Activated CD8-positive, alpha-beta memory T cell treated with anti-CD3 and anti-CD28 coated beads for 1 hour (primary cell): ENCODE measurements at places on chromosomes 7 and 10.

DNA sequence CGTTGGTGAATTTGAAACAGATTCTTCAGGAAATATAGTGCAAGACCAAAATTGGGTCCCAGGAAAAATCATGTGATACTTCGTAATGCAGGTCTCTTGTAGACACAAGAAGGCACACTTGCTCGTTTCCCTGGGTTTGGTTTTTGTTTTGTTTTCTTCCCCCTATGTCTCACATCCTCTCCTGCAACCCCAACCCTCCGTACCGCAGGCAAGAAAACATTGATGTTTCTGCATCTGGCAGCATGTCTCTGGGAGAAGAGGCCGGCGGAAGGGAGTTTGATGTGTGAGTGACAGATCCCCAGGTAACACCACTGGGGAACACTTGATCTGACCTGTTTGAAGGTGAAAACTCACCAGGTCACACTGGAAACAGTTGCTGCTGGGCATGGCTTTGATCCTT lies 718.5 kb downstream of the AUTS2 start:
- no peak for DNase-seq

DNA sequence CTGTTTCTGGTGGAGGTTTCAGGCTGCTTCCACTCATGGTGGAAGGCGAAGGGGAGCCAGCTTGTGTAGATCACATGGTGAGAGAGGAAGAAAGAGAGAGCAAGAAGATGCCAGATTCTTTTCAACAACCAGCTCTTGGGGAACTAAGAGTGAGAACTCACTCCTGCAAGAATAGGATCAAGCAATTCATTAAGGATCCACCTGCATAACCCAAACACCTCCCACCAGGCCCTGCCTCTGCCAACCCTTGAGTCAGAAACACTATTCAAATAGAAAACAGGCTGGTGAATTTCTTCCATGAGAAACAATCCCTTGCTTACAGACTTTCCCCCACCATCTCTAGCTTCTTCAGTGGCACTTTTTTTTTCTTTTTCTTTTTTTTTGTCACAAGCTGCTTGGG lies 317.2 kb downstream of the GPR158 start:
- no peak for DNase-seq

- DNase-seq, result no peak
These were observed 2.5 kb downstream of the PRR15 start for GRCh38 chr7:29565982-29566746.

DNA sequence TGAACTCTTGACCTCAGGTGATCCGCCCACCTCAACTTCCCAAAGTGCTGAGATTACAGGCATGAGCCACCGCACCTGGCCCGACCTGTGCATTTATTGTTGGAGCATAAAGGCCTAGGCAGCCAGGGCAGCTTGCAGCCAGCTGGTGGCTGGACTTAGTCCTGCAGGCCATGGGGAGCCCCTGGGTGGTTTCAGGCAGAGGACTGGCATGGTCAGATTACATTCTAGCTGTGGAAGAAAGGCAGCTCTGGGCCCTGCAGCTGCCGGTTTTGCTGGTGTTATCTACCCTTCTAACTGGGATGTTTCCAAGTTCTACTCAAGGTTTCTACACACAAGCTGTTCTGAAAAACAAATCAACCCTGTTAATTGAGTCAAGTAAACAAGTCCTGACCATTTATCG lies 22.7 kb upstream of the MKRN1 start:
- DNase-seq, result no peak

GRCh38 chr7:151313857-151314256 lies 27.8 kb upstream of the NUB1 start:
- DNase-seq, result no peak

DNA sequence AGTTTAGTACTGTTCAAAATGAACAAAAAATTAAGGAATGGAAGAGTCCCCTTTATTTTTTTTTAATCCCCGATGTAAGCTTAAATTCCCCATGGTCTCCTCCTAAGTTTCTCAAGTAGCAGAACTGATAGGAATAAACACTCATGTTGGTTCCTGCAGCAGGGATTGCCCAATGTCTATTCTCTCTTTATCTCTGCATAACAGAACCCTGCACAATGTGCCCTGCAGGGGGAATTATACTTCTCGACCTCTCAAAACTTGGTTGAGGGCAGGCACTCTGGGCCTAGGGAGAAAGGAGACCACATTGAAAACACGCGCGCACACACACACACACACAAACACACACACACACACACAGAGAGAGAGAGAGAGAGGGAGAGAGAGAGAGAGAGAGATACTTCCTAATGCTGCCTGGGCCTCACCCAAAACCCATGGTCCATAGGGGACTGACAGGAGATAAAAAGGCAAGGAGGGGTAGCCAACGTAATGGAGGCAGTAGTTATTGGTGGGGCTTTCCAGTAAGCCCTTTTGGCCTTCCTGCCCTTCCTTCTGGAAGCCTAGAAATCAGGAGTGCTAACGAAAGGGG lies 22.7 kb downstream of the JAZF1 start:
- DNase-seq, result no peak

GRCh38 chr7:36025190-36025589 lies 127.9 kb upstream of the EEPD1 start:
- DNase-seq, result no peak

- DNase-seq, result no peak
These were observed 951.2 kb upstream of the PHF14 start for GRCh38 chr7:10022480-10022879.

GRCh38 chr7:139630643-139631519 lies 107.4 kb downstream of the CLEC2L start:
- DNase-seq, result no peak

DNA sequence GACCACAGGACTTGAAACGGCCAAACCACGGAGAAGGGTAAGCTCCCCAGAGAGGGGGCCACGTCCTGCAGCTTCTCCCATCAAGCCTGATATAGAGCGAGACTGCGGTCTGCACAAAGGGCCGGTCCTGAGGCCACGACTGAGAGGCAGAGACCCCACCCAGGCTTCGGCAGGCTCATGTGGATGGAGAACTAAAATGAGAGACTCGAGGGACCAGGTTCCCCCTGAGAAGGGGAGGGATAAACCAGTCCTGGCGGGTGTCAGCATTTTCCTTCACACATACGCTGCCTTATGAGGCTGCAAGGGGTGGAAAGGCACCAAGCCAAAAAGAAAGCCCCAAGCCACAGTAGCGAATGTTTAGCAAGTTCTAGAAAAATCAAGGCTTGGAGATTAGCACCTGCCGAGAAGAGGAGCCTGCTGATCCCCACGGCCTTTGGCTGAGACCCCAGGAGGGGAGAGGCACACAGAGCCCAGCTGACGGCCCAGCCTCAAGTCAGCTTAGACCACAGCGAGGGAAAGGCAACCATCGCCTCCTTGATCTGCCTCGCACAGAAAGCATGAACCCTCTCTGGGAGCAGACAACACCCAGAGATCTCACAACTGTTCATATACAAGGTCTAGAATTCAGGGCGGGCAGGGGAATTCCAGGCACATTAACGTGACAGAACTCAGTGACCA lies 92.6 kb upstream of the RNF32 start:
- no peak for DNase-seq

- no peak for DNase-seq
These were observed 18.0 kb upstream of the ZNF488 start for GRCh38 chr10:47401874-47402640.

DNA sequence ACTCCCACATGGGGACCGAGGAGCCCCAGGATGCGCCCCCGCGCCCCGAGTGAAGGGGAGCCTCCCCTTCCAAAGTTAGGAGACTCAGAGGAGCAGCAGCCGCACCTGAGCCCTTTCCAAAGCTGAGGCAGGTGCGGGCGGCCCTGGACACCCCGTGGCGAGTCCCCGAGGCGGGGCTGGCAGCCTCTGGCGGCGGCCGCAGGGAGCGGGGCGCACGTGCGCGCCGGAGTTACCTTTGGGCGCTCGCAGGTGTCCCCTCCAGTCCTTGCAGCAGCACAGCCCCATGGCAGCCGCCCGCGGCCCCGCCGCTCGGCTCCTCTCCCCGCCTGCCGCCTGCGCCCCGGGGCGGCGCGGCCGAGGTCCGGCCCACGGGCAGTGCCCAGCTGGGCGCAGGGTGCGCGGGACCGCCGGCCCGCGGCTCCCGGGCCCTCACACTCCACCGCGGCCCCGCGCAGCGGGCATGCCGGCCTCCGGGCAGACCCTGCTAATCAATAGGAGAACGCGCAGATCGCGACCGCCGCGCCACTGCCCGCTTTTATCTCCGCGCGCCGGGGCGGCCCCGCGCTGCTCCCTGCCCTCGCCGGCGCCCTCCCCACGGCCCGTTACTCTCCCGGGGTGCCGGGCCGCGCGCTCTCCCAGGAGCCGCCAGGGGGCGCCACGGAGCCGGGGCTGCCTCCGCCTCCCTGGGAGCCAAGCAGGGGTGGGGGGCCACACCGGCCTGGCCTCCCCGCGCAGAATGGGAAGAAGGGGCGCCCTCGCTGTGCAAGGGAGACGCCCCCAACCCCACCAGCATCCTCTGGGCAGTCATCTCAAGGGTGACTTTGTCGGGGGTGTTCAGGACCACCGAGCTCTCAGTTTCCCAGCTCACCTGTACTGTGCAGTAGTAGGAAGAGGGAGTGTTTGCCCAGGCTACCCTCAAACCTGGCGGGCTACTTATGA lies 80.8 kb downstream of the ARHGAP22 start:
- no peak for DNase-seq

DNA sequence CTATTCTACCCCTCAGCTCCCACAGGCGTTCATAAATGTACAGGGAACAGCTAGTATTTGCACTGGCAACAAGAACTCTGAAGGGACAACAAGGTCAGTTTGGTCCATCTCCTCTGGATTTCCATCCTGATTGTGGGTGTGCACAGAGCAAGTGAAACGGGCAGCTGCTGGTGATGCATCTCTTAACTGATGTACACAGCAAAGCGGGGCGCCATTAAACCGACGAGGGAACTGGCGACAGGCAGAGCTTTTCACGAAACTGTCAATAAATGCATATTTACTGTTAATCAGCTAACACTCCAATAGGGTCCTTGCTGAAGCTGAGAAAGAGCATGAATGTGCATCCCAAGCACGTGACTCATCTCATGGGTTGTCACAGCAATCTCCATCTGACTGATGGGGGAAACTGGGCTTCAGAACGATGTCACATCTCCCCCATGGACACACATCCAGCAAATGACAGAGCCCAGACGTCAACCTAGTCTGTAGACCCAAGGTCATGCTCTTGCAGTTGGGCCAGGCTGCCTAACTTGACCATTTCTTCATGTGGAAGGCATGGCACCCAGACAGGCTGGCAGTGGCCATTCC lies 54.2 kb downstream of the FAM53B start:
- no peak for DNase-seq

DNA sequence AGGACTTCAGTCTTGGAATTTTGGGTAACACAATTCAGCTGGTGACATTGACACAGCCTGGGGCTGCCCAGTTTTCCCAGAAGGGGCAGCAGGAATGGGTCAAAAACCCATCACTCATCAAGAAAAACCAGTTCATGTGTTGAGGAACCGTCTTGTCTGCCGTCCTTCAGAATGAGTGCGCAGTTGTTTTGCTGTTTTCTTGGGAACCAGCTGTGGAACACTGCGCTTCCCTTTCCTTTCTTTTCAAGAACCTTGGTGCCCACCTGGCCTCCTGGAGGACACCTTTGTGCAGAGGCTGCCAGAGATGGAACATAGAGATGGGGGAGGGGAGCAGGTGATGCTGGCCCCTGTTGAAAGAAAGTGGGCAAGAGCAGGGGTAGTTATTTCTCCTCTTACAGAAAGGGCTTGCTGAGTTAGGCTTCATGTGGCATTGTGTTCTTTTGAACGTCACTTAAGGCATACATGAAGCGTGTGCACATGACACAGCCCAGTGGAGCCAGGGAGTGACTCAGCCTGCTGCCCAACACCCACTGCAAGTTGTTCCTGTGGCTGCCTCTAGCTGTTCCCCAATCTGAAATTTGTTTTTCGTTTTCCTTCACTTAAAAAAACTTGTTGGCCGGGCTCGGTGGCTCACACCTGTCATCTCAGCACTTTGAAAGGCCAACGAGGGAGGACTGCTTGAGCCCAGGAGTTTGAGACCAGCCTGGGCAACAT lies 87.4 kb upstream of the TNS3 start:
- DNase-seq, result no peak

GRCh38 chr7:20647908-20648776 lies 32.7 kb downstream of the ABCB5 start:
- no peak for DNase-seq

DNA sequence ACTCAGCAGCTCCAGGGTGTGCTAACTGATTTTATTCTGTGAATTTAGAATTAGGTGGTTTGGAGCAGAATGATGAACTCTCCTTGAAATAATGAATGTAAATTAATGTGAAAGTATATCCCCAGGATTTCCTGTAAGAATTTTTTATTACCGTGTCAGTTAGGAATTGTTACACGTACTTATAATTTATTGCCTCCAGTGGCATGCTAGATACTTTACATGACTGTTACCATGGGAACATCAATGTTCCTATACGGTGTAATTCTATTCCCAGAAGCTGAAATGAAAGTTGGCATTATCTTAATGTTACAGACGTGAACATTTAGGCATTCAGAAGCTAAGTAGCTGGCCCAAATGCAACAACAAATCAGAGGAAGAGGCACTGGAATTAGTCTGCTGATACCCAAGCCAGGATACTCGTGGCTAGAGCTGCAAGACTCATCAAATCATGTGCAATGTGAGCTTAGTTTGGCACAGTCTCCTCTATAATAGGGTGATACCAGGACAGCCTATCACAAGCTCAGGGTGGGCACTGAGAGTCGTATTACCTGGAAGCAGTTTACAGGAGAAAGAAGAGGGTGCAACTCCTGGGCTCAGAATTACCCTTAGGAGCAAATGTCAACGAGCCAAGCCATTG lies 30.0 kb upstream of the PRKAR2B start:
- DNase-seq, result no peak

DNA sequence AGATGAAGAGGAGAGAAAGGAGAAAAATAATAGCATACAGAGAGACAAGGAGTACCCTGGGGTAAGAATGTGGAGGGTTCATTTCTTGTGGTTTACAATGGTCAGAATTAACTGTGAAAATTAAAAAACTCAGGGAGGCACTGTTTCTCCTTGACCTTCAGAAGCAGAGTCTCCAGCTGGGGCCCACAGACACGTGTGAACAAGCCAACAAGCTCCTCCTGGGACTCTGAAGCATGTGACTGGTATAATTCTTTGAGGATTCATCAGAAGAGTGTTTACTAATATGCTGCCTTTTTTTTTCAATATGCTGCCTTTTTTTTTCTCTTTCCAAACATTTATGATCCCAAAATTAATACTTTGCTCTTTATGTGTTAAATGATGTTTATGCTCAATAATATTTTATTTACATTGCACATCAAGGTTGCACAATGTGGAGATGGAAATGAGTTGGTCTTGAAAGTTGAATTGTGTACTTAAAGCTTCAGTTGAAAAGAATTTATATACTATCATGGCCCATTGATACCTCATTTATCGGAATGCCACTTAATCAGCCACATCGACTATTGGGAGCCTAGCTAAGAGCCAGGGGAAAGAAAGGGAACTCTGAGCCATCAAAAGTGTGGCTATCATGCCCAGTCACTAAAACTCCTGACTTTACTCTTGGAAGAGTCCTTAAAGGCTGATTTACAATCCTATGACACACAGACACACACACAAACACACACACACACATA lies 134.7 kb upstream of the RHOBTB1 start:
- DNase-seq, result no peak
